ENCODE measurements at places on chromosomes 1 and 21.

GRCh38 chr1:153790313-153790965 lies 15.2 kb downstream of the SLC27A3 start:
- no peak for DNase-seq

DNA sequence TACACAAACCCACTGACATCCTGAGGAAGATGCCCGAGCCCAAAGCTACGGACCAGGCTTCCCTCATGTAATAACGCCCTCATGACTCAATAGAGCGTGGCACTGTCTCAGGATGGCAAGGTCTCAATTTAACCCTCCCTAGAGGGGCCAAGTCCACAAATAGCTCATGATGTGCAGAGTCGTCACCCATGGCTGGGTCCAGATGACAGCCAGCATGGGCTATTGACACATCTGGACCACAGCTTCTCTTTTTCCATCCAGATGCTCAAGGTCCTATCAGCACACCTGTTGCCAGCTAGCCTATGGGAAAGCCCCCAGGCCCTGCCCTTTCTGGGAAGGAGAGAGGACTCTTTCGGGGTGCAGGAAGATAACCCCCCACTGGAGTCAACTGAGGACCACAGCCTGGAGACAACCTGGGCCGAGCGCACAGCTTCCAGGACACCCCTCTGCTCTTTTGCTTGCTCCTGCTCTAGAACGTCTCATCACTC lies 2.8 kb downstream of the LAPTM5 start:
- no peak for DNase-seq

DNA sequence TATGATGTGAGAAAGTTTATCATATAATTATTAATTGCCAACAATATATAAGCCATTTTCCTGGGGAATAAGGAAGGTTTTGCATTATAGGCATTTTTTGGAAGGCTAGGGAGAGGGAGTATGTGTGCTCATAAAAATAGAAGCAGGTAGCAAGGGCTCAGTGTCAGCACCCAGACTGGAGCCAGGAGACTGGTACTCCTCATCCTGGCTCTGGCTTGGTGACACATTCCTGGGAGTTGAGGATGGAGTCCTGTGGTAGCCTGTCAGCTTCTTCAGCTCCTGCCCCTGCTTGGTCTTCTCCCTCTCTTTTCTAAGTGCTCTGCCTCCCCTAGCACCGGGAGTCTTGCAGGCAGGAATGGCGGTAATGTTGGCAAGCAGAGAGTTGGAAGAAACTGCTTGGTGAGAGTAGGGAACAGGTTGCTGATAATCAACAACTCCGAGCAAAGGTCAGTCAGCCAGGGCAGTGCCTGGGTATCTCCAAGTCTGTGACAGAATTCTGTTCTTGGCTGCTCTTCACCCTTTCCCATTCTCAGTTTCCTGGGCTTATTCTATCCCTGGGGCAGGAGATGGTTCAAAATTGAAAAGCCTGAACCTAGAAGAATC lies 23.0 kb downstream of the GIPC2 start:
- no peak for DNase-seq

DNA sequence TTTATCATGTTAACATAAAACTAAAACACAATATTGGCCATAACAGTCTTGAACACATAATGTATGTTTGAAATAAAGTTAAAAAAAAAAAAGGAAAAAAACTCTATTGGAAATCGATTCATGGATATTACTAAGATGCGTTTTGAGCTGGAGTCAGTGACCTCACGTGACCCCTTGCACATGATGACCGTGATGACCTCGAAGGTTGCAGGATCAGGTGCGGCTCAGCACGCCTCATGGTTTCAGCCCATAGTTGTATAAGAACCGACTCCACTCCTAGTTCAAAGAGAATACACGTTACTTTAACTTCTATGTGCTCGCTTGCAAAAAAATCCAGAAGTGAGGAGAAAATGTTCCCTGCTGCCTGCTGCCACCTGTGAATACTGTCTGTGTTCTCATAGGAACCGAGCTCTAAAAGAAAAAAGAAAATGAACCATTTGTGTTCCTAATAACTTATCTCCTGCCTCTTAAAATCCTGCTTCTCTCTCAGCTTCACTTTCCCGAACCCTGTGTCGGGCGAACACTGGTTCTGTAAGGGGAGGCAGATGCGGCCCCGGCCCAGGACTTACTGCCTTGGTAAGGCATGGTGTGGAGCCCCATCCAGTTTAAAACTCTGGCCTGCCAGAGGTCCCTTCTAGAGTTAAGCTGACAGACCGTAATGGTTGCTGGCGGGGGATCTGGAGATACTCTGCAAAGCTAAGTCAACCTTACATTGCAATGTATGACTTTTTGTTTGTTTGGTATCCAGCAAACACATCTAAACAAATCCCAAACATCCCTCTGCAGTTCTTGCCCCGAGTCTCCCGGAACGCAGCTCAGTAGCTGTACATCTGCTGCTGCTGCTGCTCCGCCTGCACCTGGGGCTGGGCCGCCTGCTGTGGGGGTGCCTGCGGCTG lies 33.8 kb upstream of the RIPK4 start:
- DNase-seq, result no peak

GRCh38 chr1:215022741-215023141 lies 59.8 kb upstream of the KCNK2 start:
- DNase-seq, result no peak

- DNase-seq, result no peak
Observed at GRCh38 chr1:47993416-47993740, 3.8 kb downstream of the TRABD2B start.

All from activated CD8-positive, alpha-beta memory T cell treated with anti-CD3 and anti-CD28 coated beads for 48 hours (primary cell).